ENCODE measurements at places on chromosomes 7 and 10.

DNA sequence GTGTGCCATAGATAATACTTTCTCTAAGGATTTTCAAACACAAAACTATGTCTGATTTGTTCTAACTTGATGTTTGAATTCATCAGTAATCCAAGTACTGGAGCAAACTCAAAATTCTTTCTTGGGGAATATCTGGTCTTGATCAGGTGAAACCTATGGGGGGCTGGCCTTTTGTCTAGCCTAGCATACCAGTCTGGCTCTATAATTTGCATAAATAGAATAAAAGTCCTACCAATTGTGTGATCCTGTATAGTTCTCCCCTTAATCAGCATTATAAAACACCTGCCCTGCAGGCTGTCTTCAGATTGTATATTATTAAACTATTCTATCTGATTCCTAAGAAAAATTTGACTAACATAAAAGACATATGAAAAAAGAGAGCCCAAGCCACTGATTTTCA is 233.8 kb upstream of the LRRN3 start:
- DNase-seq = no peak

- DNase-seq = no peak
Observed at GRCh38 chr7:129858490-129858889, 94.3 kb downstream of the UBE2H start.

DNA sequence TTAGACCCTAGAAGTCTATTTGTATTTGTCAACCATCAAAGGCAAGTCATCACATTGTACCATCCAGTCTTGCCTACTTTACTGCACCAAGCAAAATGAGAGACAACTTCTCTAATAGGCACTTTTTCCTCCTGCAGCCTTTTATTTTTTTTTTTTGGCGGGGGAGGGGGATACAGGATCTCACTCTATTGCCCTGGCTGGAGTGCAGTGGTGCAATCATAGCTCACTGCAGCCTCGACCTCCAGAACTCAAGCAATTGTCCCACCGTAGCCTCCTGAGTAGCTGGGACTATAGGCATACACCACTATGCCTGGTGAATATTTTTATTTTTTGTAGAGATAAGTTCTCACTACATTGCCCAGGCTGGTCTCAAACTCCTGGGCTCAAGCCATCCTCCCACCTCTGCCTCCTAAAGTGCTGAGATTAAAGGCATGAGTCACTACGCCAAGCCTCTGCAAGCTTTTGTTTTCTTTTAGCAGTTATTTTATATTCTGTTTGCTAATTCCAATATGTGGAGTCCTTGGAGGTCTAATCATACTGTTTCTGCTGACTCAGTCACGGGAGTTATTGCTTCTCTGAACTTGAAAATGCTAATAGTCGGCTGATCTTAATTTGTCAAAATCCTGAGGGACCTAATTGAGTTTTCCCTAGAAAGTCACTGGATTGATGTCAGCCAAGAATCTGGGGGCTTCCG is 14.2 kb downstream of the KPNA7 start:
- DNase-seq = no peak

DNA sequence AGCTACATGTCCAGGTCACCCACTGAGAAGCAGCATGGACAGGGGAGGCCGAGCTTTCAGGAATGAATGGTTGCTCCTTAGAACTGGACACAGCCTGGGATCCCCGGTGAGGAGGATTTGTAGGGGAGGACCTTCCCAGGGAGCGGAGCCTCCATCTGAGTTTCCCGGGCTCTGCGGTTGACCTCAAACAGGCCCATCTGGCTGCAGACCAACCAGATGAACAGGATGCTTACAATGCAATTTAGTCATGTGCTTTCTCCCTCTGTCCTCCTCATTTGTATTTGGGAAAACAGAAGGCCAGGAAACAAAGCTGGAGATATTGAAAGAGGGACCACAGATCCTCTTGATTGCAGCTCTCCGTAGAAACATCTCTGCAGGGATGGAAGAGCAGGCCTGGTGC is 104.8 kb downstream of the EMX2 start:
- DNase-seq = no peak

- DNase-seq = no peak
Observed at GRCh38 chr7:114047889-114048288, 129.1 kb upstream of the PPP1R3A start.

DNA sequence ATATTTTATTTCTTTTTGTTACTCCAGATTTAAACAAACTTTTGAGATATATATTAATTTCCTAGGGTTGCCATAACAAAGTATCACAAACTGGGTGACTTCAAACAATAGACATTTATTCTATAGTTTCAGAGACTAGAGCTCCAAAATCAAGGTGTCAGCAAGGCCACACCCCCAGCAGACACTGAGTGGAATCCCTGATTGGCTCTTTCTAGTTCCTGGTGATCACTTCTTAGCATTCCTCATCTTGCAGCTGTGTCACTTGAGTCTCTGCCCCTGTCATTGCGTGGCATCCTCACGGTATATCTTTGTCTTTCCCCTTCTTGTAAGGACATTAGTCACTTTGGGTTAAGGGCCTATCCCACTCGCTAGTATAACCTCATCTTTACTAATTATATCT is 7.6 kb upstream of the SLC26A3 start:
- no peak for DNase-seq

GRCh38 chr7:36617408-36617807 is 106.9 kb downstream of the AOAH start:
- no peak for DNase-seq

DNA sequence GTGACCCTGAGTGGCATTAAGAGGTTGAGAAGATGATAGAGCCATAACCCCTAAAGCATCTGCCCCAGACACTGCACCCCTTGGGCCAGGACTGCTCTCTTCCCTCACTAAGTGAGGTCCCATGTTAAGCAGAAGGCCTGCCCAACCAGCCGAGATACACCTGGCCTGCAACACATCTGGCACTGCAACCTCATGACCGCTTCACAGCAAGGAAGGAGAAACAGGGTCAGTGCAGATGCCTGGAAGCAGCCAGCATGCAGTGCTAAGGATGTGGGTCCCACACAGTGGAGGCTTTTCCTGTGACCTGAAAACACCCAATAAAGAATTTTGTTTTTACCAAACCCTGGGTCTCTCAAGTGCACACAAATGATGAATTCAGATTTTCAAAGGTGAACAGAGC is 7.4 kb downstream of the NOD1 start:
- DNase-seq = no peak

DNA sequence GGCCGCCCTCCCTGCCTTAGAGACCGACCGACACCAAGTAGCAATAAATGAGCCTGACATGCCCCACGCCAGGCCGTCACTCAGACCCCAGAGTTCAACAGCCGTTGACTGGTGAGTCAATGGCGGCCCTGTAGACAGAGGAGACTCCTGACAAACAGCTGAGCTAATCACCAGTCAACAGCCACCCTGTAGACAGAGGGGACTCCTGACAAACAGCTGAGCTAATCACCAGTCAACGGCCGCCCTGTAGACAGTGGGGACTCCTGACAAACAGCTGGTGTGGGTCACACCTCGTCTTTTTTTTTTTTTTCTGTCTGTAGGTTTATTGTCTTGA is 16.9 kb upstream of the KNDC1 start:
- no peak for DNase-seq

GRCh38 chr10:52664629-52665028 is 108.0 kb downstream of the MBL2 start:
- DNase-seq = no peak

GRCh38 chr7:96182424-96183158 is 139.3 kb downstream of the SLC25A13 start:
- no peak for DNase-seq

- DNase-seq = no peak
Observed at GRCh38 chr7:106231856-106232490, 52.8 kb downstream of the NAMPT start.

GRCh38 chr10:130491693-130492050 is 355.5 kb downstream of the GLRX3 start:
- no peak for DNase-seq
